ENCODE measurements at places on chromosomes 3 and 15.

DNA sequence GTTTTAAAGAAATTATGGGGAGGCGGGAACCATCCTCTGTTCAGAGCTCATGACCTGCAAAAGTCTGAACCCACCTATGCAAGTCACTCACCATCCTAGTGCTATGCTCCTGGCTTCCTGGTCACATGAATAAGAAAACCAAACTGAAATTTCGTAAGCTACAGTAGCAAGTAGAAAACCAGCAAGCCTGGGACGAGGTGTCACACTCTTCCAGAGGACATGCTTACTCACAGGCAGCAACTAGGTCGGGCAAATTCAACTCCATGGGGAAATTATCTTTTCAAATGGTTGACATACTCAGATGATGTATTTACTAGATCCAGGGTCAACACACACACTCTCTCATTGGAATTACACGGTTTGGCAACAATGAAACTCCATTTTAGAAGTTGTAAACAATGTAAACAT is 31.3 kb downstream of the LDHAL6B start:
- no peak for DNase-seq

GRCh38 chr3:87076946-87077345 is 86.0 kb upstream of the VGLL3 start:
- DNase-seq = no peak

GRCh38 chr15:99522288-99522687 is 43.5 kb upstream of the MEF2A start:
- DNase-seq = no peak

GRCh38 chr3:112253301-112253971 is 40.6 kb downstream of the SLC9C1 start:
- DNase-seq = no peak

- no peak for DNase-seq
Measured at GRCh38 chr3:118171236-118171852, 863.3 kb downstream of the IGSF11 start.

DNA sequence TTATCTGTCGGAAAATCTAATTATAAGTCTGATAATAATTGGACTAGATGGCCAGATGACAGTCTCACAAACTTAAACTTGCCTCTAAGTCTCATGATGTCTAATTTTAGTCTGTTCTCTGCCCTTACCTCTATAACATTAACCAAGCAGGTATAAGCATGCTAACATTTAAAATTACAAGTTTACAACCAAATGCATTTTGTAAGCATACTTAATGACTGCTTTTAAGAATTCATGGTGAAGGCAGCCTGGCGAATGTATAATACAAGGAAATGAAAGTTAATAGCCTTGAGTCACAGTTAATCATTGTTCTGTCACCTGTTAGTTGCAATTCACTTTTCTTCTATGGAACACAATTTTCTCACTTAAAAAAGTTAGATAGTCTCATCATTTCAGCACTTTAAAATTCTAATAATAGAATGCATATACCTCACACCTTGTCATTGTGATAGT is 16.5 kb downstream of the BCHE start:
- DNase-seq = no peak

DNA sequence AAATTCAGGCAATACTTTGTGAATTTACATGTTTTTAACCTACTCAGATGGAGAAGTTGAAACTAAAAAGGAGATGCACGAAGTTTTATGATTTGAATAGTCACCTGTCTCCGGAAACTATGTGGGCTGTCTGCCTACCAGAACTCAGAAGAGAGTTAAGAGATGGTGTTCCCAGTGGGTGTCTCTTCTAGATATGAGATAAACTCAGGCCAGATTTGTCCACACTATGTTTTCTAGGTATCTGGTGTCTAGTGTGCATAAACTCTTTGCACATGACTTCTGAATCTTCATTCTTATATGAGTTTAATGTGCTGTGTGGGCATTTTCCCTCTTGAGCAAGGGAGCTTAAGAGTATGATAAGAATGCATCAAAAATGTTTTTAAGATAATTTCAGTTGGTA is 222.8 kb downstream of the FOXP1 start:
- DNase-seq = no peak

DNA sequence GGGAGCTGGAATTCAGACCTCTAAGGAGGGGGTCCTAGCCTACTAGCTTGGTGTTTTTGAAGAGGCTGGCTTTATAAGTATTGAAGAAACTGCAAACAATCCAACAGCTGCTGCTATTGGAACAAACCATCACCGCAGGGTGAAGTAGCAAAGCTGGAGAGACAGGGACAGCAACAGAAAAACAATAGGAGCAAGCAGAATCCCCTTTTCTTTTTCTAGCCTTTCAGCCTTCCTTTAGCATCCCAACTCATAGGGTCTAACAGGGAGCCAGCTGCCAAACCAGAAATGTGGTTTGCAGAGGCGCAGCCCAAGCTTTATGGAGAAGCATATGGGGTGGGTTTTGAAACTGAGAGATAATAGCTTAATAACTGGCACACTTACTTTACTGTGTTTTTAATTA is 106.2 kb upstream of the CHMP2B start:
- DNase-seq = no peak

GRCh38 chr3:170766253-170766652 is 103.7 kb downstream of the RPL22L1 start:
- no peak for DNase-seq

DNA sequence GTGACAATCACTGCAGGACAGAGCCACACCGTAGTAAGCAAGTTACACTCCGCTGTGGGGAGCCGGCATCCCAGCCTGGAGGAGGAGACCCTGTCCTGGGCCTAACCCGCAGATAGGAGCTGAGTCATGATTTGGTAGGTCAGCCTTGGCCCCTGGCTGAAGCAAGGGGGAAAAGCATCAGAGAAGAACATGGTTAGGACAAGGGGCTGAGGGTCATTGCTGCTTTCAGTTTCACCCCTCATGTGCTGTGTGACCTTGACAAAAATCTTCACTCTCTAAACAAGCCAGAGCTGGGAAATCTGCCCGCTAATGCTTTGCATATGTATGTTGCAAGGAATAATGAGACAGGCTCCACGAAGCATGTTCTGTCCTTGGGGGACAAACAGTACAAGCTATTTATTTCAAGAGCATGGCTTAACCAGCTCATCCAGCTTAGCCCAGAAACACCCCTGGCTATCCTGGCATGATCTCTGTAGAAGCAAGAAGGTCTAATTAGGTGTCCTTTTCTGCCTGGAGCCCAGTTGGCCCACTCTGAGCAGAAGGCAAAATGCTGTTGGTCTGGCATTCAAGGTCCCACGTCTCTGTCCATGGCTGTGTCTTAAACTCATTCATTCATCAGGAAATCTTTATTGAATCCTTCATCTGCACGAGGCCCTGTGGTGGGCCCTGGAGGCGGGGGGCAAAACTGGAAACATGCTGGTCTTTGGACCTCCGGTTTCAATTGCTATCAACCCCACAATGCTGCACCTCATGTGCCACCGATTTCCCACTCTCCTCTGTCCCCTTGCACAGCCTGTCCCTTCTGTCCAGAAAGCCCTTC is 221.3 kb upstream of the LYSMD4 start:
- no peak for DNase-seq

DNA sequence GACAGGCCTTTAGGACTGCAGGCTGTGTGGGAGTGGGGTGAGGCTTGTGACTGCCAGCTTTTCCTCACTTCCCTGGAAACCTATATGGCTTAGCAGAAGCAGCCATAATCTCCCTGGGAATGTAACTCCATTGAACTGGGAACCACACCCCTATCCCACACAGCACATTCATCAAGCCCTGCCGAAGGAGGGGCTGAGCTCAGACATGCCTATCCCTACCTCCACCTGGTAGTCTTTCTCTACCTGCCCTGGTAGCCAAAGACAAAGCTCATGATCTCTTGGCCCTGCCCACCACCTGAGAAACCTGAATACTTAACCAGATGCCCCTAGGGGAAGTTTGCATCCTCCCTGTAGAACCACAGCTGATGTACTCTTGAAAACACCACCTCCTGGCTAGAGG is 219.8 kb downstream of the UNC13C start:
- DNase-seq = no peak

DNA sequence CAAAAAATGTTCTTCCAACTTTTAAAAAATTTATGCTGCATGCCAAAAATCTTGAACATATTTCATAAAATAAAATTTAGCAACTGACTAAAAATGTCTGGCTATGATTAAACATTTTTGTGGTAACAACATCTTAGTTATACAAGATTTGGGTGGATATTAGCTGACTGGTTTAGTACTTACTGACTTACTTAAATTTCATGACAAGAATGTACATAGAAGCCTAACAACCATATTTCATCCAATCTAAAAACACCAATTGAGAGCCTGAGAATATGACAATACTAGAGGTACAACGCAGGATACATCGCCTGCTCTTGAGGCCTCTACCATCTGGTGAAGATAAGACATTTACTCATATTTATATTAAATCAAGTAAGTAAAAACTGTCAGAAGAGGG is 34.6 kb downstream of the GNB4 start:
- DNase-seq = no peak

GRCh38 chr3:181417748-181418147 is 294.0 kb upstream of the SOX2 start:
- no peak for DNase-seq

DNA sequence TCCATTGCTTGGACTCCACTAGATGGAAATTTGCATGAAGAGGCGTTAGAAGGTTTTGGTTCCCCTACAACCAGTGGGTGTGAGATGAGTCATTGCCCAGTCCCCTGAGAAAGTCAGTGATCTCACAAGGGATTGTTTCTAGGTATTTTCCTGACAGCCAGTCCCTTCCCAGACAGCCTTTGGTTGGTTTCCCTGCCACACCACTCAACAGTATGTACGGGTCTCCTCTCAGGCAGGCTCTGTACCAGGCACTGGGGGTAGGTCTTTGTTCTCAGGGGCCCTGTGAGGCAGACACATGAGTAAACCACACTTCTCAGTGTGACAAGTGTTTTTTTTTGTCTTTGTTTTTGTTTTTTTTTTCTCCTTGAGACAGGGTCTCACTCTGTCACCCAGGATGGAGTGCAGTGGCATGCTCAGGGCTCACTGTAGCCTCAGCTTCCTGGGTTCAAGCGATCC is 4.0 kb downstream of the LAMP3 start:
- DNase-seq = no peak

DNA sequence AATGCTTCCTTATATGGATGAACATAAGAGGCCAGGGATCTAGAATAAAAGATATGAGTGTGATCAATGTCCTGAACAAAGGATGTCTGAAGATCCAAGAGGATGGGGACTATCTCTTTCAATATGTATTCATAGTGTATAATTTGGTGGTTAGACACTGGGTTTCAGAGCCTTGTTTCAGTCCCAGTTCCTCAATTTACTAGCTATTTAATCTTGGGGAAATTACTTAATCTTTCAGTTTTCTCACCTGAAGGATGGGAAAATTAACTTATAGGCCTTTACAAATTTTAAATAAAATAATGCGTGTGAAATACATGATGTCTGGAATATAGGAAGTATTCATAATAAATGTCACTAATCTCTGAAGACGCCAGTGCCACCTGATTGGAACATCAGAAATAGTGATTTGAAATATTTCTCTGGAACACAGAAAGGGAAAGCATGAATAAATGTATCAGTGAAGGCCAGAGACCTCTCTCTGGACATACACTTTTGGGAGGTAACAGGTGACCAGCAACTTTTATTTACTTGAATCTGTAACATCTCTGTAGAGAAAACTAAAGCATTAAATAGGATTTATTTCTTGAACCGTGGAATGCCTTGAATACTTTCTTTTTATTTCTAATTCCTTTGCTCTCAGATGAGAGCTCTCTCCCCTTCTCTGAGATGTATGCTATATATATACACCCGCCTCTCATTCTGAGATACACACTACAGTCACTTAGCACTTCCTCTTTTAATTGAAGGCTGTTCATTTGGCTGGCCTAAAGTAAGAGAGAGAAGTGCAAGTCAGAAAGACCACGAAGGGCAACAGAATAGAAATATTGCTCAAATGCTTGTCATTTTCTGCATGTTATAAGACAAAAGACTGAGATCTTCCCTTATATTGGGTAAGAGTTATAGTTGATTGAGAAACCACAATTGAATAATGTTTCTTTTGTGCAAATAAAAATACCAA is 407.1 kb downstream of the LSAMP start:
- DNase-seq = no peak

GRCh38 chr3:106942051-106942450 is 435.2 kb upstream of the CCDC54 start:
- DNase-seq = no peak

DNA sequence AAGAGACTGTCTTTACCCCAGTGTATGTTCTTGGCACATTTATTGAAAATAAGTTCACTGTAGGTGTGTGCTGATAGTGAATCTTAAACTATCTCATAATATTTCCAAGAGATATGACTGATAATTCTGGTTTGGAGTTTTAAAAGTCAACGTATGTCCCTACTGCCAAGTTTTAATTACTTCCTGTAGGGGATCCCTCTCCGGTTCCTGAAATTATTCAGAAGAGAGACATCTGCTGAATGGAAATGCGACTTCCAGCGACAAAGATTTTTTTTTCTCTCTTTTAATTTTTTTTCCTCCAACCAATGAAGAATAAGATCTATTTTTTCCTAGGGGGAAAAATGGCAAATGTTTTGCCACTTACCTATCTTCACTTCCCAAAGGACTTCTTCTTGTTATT is 498.9 kb upstream of the TGFBR2 start:
- DNase-seq = no peak

DNA sequence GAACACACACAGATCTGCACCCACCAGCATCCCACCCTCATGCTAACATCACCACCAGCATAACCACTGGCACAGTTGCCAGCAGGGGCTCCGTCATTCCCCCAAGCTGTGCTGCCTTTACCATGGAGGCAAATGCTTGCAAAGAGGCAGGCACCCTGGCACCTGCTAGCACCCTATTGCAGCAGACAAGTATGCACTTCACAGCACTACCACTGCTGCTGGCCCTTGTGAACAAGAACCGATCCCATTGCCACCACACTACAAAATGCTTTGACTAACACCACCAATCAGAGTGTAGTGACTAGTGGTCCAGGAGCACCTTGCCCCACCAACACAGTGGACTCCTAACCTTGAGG is 862.2 kb upstream of the DPPA4 start:
- DNase-seq = no peak

DNA sequence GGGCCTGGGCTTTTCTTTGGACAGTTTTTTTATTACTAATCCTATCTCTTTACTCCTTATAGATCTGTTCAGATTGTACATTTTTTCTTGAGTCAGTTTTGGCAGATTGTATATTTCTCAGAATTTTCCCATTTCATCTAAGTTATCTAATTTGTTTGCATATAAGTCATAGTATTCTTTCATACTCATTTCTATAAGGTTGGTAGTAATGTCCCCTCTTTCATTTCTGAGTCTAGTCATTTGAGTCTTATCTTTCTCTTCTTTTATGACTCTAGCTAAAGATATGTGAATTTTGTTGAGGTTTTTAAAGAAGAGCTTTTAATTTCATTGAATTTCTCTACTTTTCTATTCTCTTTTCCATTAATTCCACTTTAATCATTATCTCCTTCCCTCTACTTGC is 27.2 kb downstream of the TRPM1 start:
- DNase-seq = no peak
